Stromal cell of bone marrow (primary cell): ENCODE measurements at places on chromosomes 6 and 20.

DNA sequence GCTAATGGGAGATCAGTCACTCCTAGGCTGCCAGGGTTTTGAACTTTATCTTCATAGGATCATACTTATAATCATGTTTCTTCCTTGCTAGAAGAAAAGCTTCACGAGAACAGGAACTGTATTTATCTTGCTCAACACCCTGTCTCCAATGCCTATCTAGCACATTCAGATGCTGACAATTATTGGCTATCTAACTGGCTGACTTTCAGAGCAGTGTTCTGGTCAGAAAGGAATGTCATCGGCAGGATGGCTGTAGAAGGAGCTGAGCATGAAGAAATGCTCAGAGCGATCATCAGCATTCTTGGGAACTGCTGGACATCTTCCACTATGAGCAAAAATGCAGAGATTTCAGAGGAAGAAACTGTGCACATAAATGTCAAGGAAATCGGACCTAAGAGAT, 628.0 kb upstream of the NRSN1 start:
- DNase-seq: peak; percentile 20

DNA sequence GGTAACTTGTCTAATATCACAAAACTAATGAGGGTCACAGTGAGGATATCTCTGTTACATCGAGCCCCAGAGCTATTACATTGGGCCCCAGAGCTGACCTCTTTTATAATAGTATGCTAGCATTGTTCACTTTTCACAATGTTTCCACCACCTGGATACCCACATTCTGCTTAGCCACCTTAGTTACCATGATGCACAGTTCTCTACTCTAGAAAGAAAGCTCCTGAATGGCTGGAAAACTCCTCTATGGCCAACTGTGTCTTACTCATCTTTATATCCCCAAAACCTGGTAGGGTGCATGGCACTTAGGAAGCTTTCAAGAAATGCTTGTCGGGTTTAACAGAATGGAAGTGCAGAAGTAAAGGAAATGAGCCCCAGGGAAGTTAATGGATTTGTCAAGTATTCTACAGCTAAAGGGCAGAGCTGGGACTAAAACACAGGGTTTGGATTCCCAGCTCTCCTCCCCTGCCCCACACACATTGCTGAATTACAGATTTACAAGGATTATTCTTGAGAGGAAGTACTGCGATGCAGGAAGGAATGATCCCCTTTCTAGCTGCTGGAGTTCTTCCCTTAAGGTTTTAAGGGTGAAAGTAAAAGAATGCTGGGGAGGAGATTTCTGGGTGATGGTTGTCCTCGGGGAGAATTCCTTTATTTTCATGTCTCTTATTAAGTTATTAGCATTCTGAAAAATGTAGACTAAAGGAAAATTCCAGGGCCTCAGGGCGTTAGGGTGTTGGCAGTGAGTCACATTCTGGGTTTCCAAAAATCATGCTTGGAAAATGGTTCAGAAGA, 16.1 kb upstream of the HINT3 start:
- no peak for DNase-seq

DNA sequence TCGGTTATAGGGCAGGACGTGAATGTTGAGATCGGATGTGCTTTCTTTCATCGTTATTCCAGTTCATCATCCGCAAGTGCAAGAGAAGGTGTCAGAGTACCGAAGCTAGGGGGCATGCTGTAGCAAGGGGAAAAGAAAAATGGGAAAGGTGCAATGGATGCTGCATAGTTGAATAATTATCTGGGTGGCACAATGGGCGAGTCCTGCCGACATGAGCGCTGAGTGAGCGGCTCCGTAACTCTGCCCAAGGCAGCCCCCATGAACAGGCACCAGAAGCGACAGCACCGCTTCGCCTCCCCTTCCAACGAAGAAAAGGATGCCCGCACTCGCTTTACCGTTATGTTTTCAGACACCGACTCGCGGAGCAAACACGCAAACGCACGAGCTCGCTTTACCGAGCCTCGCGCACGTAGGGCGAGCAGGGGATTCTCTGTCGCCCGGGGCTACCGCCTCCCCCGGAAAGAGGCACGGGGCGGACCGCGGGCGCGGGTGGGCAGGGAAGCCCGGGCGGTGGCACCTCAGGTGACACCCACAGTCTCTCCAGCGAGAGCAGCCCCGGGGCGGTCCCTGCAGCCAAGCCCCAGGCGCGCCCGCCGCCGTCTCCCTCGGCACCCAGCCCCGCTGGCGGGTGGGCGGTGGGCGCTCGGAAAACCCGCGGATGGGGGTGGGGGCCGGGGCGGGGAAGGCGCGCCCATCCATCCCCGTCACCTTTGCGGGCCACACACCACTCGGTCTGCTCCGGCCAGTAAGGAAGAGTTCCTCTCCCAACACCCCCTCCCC, 654 bp downstream of the WASF1 start:
- peak; percentile 31 for DNase-seq

- no peak for DNase-seq
Observed at GRCh38 chr20:45051204-45052060, 49.5 kb downstream of the KCNS1 start.

GRCh38 chr6:159042003-159042825, 2.6 kb downstream of the TAGAP start:
- DNase-seq: peak; percentile 13

- no peak for DNase-seq
Observed at GRCh38 chr20:997486-997885, 4.6 kb downstream of the RSPO4 start.

DNA sequence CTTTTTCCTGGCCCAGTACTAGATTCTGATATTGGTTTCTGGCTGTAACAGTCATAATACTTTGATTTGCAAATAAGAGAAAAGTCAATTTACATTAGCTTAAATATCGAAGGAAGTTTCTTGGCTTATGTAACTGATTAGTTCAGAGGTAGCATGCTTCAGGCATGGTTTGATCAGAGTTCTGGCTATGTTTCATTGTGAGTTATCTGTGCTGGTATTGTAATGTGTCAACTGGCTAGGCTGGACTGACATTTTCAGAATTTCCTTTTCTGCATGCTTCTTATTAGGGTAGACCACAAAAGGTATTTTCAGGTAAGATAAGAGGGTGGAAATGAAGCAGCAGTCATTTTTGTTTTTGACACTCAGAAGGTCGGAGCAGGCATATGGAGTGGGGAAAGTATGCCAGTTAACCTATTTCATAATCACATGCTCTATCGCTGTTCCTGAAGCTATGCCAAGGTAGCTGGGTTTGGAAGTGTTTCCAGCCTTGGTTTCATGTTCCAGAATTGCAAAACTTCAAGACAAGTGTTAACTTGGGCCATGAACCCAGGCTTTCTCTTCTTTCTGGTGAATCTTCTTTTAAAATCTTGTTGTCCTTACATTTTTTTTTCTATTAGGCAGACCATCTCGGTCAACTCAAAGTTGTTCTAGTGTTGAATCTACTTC, 244.9 kb downstream of the DHX35 start:
- DNase-seq: no peak

GRCh38 chr6:44966449-44967092, 361.6 kb upstream of the RUNX2 start:
- DNase-seq: no peak

DNA sequence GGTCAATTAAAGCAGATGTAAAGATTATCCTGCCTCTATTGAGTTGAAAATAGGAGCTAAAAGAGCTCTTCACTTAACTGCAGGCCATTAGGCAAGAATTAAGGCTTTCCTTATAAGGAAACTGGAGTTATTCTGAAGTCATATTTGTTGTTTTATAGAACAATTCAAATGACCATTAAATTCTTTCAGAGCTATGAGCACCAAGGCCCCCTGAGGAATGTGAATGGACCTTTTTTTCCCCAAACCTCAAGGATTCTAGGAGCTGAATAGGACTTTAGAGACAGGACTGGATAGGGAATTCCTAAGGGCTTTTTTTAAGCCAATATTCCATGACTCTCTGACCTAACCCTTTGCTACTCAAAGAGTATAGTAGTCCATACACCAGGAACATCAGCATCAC, 565.7 kb upstream of the BTBD3 start:
- no peak for DNase-seq

GRCh38 chr6:116649129-116649528, 19.4 kb downstream of the ZUP1 start:
- no peak for DNase-seq

DNA sequence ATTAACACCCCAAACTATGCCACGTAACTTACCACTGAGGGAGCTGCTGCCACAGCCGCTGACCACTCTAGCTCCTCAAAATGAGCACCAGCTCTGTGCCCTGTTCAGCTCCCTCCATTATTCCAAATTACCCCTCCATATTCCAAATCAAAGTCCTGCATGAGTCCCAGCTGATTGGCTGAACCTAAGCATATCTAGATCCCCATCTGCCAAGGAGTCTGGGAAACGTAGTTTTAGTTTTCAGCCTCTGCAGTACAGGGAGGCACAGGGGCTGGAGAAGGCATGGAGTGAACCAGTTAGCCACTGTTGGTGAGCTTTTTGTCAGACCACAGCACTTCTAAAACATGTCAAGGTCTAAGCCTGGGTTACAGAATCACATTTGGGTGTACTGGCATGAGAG, 15.9 kb downstream of the UNC5CL start:
- no peak for DNase-seq

- no peak for DNase-seq
Observed at GRCh38 chr6:161103475-161103874, 111.9 kb downstream of the MAP3K4 start.

DNA sequence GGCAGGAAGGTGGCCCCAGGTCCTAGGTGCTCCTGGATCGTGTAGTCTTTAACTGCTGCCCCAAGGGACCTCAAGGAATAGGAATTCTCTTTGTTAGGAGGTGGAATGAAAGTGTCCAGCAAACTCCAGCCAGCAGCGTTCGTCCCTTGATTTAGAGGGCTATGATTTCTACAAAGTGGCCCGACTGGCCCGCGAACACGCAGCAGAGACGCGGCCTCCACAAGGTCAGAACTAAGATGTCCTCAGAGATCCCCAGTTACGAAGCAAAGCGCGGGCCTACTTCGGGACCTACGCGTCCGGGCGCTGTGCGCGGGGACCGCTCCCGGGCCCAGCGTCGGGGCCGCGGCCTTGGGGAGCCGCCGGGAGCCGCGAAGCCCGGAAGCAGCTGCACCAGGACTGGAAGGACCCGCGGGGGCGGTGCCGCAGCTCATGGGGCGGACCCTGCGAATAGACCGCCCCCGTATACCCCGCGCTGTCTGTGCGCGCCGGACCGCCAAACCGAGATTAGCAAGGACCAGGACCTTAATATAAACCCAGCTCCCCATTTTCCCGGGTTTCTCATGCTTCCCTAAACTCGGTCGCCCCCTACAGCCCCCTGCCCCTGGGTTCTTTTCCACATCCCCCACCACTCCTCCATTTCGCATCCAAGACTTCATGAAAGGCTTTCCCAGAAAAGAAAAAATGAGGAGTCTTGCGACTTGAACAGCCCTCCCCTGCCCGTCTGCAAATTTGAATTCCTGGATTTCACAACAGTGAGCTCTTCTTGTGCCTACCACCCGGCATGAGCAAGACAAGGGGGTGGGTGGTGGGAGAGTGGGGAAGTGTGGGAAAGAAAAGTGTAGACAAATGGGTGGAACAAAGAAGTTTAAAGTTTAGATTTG, at the start of gene C6orf47:
Gene C6orf47 (minus strand): TSS at position 398 of the 881 bp plus-strand sequence. CDS start 831 bp downstream, outside the sequence.
- peak; percentile 59 for DNase-seq

GRCh38 chr6:166500246-166500645, 86.2 kb downstream of the RAMACL start:
- DNase-seq: no peak

DNA sequence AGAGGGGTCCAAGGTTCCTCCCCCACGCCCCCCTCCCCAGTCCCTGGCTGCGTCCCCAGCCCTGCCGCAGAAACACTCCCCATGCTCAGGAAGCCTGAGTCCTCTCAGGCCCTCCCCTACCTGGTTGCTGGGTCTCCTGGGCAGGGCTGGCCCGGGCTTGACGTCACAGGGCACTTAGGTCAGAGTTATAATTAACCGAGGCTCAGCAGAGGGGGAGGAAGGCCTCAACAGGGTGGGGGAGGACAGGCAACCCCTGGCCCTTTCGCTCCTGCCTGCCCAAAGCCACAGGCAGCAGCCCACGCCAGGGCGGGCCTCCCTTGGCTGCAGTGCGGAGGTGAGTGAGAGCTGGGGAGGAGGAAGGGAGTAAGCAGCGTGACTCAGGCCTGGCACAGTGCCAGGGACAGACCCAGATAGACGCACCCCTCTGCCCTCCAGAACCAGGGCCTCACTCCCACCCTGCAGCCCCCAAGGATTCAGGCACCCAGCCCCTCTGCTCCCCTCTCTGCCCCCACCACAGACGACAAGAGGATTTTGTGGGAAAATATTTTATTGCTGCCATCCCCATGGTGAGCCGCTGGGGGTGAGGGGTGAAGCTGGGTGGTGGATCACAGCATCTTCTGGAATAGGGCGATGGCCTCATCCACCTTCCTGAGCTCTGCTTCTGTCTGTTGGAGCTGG, at the start of gene VWA7:
Gene VWA7 (minus strand): TSS at position 340 of the 678 bp plus-strand sequence. CDS start 549 bp downstream, outside the sequence.
- peak; percentile 28 for DNase-seq

- DNase-seq: peak; percentile 57
Observed at GRCh38 chr6:30942338-30943060, 1.7 kb downstream of the MUCL3 start.

GRCh38 chr6:170505306-170505705, 47.8 kb downstream of the PSMB1 start:
- DNase-seq: no peak

- DNase-seq: peak; percentile 24
Observed at GRCh38 chr6:140660295-140660694, 1285.8 kb upstream of the CITED2 start.

DNA sequence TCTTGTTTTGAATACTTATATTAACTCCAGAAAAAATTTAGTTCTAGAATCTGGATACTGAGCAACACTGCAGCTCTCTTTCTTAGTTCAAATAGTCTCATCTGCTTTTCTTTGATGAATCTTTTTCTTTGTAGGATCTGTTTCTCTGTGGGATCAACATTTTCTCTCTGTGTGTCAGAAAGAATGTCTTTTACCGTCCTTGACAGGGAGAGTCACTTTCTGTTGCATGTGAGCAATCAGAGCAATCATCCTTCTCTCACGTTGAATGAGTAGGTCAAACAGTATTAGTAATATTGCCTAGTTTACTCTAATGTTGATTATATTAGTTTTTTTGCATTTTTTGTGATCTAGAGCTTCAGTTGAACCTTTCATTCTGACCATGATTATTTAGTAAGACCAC, 130.9 kb downstream of the TRMT11 start:
- no peak for DNase-seq

- DNase-seq: no peak
Observed at GRCh38 chr6:170083236-170084051, 207.4 kb downstream of the DLL1 start.

DNA sequence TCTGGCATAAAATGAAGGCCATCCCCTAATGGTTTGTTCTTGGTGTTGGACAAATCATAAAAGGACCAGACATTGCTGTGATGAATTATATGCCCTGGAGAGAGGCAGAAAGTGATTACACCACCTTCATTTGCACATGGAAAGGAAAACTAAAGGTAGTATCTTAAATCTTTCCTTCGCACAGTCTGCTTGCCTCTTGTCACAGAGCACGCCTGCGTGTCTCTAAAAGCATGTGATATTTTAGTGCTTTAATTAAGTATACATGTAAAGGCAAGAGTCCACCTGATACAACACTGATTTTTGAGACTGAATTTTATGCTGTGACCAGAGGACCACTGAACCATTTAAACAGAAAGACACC, 28.8 kb upstream of the PLAGL1 start:
- DNase-seq: no peak
